ENCODE measurements at places on chromosomes 5 and 9.

GRCh38 chr5:59483971-59484472, 409.5 kb downstream of the PDE4D start:
- no peak for DNase-seq

DNA sequence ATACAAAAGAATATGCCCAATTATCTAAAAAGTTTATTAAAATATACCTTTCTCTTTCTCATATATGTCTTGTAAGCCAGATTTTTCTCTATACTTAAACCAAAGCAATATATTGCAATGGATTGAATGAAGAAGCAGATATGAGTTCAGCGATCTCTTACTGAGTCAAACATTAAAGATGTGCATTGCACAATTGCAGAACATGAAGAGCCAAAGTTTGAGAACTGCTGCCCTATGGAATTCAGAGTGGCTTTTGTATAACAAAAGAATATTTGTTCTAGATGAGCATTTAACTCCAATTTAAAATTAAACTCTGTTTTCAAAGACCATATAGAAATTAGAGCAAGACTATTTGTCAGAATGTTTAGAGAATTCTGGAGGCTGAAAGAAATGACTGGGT, 519.0 kb upstream of the DAB2 start:
- DNase-seq: no peak

- DNase-seq: peak; percentile 59
These were observed 2.5 kb upstream of the YTHDC2 start for GRCh38 chr5:113510836-113511451.

DNA sequence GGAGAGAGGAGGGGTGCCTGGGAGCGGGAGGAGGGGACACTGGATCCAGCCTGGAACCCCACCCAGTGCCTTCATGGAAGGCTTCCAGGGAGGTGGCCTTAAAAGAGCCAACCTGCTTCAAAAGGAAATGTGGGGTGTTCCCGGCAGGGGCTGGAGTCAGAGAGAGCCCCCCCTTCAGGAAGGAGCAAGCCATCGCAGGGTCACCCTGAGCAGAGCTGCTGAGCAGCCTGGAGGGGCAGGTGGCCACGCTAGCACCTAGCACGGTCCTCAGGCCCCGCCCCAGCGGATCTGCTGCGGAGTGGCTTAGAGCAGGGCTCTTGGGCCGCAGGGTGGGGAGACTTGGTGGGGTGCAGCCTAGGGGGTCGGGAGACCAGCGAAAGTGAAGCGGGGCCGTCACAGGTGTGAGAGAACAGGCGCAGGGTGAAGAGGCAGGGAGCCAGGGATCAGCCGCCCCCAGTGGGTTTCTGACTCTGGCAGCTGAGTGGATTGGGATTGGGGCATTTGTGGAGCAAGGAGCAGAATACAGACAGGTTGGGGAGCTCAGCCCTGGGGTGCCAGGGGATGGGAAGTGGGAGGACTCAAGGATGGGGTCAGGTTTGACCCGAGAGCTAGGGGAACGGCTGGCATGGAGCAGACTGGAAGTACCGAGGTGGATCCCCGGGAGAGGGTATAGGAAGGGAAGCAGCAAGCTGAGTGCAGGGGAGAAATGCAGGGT, 1.5 kb downstream of the LCN2 start:
- peak; percentile 77 for DNase-seq

GRCh38 chr9:77848897-77849296, 182.7 kb downstream of the GNAQ start:
- no peak for DNase-seq

DNA sequence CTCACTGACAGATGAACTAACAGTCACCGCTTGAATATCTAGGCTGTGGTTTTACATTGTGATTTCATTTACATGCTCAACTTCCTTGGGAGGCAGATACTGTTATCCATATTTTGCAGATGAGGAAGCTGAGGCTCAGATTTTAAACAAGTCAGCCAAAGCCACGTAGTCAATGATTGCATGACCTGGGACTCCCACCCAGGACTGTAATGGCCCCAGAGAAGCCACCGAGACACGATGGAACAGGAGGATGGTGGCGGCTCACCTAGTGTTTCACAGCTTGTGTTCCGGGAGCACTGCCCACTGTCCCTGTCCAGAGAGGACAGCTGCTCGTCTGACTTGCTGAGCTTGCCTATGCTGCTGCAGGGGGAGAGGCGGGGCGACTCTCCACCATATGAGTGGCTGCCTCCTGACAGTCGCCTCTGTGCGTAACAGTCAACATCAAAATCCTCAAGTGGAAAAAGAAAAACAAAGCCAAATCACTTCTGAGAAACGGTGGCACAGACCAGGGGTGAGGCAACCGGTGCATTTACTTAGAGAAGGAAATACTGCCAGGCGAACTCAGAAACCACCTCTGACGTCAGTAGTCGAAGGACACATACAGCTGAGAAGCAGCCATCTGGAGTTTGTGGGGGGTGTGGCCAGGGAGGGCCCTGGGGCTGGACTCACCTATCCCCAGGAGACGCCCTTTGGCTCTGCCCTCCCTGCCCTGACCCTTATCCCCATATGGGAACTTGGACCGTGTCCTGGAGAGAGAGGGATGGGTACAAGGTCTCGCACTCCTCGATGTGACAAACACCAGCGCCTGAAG, 82.5 kb downstream of the PRRT1B start:
- DNase-seq: peak; percentile 15

- no peak for DNase-seq
These were observed 9.1 kb upstream of the ANKH start for GRCh38 chr5:14880688-14881087.

DNA sequence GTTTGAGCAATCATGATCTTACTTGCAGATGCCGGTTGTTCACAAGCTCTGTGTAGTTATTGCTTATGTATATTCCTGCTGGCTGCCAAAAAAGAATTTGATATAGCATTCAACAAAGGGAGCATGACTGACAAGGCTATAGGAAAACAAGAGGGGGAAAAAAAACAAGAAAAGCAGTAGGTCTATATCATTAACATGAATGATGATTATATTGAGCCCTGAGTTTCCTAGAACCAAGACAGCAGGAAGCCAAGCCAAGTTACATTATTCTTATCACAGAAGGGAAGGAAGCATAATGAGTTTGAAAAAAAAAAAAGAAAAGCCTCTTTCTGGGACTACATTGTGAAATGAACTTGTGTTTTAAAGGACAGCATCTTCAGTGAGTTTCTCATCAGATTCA, 41.0 kb downstream of the TSTD2 start:
- no peak for DNase-seq

GRCh38 chr5:31463351-31463750, 68.5 kb downstream of the DROSHA start:
- no peak for DNase-seq

All from NCI-H82 (cell line).